ENCODE measurements at places on chromosomes 5 and 9. TPM values are rescaled to one million over a fixed set of nuclear protein-coding genes. Genes with fewer than 3 reads are reported as not detected.

DNA sequence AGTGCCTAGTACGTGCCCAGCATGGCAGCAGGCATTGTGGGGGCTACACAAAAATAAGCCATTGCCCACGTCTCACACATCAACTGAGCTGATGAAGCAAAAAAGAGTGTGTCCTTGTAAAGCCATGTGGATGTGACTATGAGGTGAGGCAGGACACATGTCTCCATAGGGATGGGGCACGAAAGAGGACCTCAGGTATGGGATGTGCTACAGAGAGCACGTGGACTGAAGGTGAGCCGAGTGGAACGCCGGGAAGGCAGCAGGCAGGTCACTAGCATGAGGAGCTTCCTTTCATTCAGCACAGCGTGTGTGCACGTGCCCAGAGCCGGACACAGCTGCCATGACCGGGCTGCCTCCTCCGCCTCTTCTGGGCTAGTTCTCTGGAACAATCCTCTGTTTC, 429.8 kb downstream of the SPOCK1 start:
- no peak for DNase-seq

DNA sequence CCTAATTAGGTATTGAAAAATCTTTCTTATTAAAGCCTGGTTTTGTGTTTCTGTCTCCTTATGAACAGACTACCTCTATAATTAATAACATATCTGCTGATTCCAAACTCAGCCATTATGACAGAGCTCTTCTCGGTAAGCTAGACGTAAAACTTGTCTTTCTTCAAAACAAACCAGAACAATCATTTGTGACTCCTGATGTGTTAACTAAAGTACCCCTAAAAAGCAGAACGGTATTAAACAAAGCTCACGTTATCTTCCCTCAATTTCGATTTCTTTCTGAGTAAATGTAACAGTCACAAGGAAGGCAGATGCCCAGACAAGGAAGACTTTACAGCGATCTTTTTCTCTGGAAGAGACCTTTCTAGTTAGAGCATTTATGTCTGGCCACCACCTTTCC, 1.8 kb downstream of the SEMA5A start:
- DNase-seq: no peak

Gene PKD2L2
- not detected for total RNA-seq

- no peak for DNase-seq
Measured at GRCh38 chr9:7360513-7360912, 439.1 kb downstream of the DMAC1 start.

GRCh38 chr5:153153086-153153485, 337.4 kb upstream of the GRIA1 start:
- DNase-seq: no peak

Gene NR5A1
- total RNA-seq: 0.26 TPM

- no peak for DNase-seq
Measured at GRCh38 chr9:27304521-27304920, 7.6 kb upstream of the EQTN start.

DNA sequence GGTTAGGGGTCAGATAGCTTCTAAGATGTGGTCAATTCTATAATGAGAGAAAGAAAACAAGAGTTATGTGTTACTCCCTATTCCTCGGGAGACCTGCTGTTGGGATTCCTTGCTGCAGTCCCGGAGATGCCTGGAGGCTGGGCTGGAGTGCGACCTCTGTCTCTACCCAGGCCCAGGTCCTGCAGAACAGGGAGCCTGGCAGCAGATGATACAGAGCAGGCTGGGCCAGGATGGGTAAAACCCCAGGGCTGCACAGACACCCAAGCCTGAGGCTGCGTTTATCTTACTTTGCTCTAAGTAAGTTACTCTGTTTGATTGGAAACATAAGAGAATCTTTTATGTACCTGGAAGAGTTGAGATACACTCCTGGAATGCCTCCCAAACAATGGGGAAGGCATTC, 26.9 kb upstream of the FAM120AOS start:
- no peak for DNase-seq

DNA sequence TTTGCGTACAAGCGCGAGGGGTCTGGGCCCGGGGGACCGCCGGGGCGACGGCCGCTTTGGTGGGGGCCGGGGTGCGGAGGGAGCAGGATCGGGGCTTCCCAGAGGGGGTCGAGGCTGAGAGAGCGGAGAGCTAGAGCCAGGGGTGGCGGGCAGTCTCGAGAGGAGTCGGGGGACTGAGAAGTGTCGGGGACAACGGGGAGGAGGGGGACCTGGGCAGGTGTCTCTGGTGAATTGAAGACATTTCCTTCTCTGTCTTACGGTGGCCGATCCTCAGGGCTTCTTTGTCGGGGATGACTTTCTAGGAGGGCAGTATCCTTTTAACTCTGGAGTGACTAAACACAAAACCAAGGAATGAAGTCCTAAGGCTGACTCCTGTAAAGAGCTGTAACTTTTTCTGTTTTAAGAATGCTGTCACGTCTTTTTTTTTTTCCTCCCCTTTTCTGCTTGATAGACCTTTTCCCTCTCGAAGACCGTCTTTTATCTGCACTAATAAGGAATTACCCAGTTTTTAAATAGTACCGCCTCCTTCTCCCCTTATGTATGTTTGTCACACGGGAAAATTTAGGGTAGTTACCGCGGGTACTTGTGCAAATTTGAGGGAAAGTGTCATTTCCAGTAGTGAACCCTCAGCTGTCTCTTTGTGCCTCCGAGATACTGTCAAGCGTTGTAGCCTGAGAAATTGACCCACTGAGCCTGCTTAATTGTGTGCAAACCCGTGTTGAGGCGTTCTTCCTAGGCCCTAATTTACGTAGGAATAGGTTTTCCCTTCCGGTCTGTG, 822 bp downstream of the DENND4C start:
- DNase-seq: no peak

DNA sequence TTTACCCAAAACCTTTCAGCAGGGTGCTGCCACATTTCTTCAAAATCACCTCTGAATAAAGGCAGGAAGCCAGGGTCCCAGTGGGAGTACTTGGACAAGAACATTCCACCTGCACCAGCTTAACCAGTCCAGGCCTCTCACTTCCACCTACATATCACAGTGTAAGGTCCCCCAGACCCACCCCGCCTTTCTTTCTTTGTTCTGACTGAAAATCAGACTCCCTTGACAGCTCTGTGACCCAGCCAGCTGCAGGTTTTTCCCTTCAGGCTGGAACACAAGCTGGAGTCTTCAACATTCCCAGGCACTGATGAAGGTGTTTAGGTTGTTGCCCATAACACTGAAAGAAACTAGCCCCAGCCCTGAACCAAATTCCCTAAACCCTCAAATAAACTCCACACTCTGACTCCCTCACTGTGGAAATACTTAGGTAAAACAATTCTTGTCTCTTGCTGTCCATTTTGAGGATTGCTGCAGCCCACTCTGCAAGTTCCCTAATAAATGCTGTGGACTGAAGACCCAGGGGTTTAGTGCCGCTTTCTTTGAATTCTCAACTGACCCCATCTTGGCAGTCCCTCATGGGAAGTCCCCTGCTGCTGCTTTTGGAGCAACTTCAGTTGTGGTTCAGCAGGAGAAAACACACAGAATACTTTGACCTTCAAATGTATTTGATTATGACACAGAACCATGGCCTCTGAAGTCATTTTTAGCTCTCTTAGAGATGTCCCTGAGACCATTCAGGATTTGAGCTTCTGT, 24.8 kb downstream of the P4HA2 start:
- DNase-seq: no peak

DNA sequence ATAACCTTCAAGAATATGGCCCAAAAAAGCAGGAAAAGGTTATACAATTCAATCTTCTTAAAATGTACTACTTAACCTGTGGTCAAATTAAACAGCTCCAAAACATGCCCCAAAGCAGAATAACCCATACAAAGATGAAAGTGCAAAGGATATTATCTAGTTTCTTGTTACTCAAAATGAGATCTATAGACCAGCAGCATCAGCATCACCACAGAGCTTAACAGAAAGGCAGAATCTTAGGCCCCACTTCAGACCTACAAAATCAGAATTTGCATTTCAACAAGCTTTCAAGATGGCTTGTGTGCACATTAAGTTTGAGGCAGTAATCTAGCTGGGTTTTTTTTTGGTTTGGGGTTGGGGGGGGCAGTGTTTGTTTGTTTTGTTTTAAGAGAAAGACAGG, 54.0 kb downstream of the SCAI start:
- DNase-seq: no peak

DNA sequence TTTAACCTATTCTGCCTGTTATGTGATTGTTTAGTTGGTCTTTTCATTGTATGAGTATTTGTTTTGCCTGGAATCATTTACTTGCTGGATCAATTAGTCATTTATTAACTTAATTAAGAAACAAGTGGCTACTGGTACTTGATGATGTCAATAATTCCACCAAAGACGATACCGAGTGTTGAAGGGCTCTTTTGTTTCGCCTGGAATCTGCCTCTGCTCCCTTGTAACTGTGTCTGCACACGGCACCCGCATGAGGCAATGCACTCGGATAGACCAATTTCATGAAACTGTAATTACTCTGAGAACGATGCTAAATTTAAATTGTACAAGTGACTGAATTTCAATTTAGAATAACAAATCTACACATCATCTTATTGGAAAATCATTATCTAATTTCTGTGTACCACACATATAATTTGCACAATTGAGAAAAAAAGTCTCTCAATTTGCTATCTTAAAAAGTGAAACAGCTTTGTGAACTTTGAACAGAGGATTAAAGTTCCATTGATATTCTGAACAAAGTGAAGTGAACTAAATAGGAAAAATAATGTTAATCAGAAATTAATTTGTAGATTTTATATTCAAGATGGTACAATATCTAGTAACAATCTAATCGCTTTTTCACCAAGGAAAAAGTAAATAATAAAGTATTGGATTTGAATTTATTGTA, 143.2 kb downstream of the CTNND2 start:
- DNase-seq: no peak

Gene FSD1L
- 6.3 TPM for total RNA-seq

GRCh38 chr9:120730654-120731514, 16.6 kb upstream of the MEGF9 start:
- no peak for DNase-seq
